ENCODE measurements at places on chromosomes 13 and 19.

- no peaks in the 10 kb centered on the region for H3K36me3 ChIP-seq
- no peaks in the 10 kb centered on the region for H3K4me1 ChIP-seq
- H3K27me3 ChIP-seq: no peaks in the 10 kb centered on the region
Observed at GRCh38 chr13:57511603-57512002, 119.9 kb upstream of the PCDH17 start.

DNA sequence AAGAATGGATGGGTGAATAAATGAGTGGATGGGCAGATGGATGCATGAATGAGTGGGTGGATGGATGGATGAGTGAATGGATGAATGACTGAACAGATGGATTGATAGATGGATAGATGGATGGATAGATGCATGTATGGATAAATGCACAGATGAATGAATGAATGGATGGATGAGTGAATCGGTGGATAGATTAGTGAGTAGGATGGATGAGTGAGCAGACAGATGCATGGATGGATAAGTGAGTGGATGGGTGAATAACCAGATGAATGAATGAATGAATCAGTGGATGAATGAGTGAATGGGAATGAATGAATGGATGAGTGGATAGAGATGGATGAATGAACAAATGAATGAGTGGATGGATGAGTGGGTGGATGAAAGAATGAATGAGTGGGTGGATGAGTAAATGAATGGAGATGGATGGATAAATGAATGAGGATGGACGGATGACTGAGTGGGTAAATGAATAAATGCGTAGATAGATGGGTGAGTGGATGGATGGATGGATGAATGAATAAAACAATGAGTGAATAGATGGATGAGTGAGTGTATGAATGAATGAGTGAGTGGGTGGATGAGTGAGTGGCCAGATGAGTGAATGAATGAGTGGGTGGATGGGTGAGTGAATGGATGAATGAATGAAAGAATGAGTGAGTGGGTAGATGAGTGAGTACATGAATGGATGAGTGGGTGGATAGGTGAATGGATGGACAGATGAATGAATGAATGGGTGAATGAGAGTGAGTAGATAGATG, 13.0 kb downstream of the GAS6 start:
- H3K36me3 ChIP-seq: peaks cover 6% of the 10 kb centered on the region
- H3K27ac ChIP-seq: no peak overlapping the region
- H3K4me3 ChIP-seq: no peak overlapping the region
- peaks cover 7% of the 10 kb centered on the region for H3K4me1 ChIP-seq

DNA sequence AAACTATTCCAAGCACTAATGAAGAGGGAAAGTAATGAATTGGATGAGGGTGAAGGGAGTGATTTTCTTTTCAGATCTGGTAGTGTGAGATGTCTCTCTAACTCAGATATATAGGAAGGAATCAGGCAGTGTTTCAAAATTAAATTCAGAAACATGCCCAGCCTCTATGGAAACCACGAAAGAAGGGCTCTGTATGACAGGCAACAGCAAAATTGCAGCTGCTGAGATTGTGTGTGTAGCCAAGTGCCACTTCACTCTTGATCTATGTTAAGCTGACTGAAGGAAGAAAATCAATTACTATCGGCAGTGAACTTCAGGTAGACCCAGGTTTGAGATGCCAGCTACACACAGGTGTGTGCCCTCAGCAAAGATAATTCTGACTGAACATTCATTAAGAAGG, 387.4 kb downstream of the PCDH9 start:
- H3K4me3 ChIP-seq: no peak overlapping the region
- H3K27ac ChIP-seq: no peak overlapping the region
- no peaks in the 10 kb centered on the region for H3K27me3 ChIP-seq
- no peak for DNase-seq

GRCh38 chr13:36088001-36088400, 43.2 kb downstream of the DCLK1 start:
- no peaks in the 10 kb centered on the region for H3K4me1 ChIP-seq
- no peaks in the 10 kb centered on the region for H3K27me3 ChIP-seq
- DNase-seq: no peak
- H3K36me3 ChIP-seq: no peaks in the 10 kb centered on the region
- no peak overlapping the region for H3K4me3 ChIP-seq

DNA sequence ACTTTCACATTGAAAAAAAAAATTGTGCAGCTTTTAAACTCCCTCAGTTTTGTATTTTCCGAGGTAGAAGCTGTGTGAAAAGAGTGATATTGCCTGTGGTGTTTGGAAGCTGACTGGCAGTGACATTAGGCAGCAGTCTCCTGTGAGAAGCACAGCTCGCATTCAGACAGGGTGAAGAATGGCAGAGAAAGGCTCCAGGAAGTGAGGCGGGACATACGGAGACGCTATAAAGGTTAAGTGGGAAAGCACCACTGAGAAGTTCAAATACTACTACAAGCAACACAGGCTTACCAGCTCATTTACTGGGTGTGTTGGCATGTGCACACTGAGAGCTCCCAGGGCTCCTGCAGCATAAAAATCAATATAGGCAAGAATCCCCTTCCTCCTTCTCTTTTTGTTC, 88.4 kb downstream of the RXFP2 start:
- H3K4me3 ChIP-seq: no peak overlapping the region
- no peaks in the 10 kb centered on the region for H3K36me3 ChIP-seq
- no peak for DNase-seq
- no peaks in the 10 kb centered on the region for H3K4me1 ChIP-seq
- H3K27ac ChIP-seq: no peak overlapping the region

GRCh38 chr13:113404723-113405471, 41.0 kb upstream of the GRTP1 start:
- DNase-seq: no peak
- H3K4me3 ChIP-seq: no peak overlapping the region
- H3K27me3 ChIP-seq: no peaks in the 10 kb centered on the region
- peaks cover 50% of the 10 kb centered on the region for H3K4me1 ChIP-seq

DNA sequence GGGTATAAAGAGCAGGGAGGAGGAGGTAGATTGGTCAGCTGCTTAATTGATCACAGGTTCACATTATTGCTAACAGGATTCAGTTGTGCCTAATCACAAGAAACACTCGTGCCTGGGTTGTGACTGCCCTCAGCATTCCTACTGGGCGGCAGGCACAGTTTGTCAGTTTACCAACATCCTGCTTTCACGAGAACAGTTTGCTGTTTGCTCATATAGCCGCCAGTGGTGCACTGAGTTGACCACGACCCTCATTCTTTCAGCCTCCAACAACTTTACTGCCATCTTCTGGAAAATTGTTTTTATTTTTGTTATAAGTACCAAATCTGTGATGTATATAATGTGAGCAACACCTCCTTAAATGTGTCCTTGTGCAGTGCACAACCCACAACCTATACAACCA, 16.2 kb upstream of the IFT88 start:
- H3K4me1 ChIP-seq: no peaks in the 10 kb centered on the region
- H3K36me3 ChIP-seq: no peaks in the 10 kb centered on the region
- H3K27ac ChIP-seq: no peak overlapping the region
- no peak overlapping the region for H3K4me3 ChIP-seq
- H3K27me3 ChIP-seq: no peaks in the 10 kb centered on the region

- no peak overlapping the region for H3K4me3 ChIP-seq
- no peaks in the 10 kb centered on the region for H3K36me3 ChIP-seq
- no peak for DNase-seq
- no peaks in the 10 kb centered on the region for H3K27me3 ChIP-seq
Observed at GRCh38 chr19:46023311-46023779, 492 bp upstream of the PGLYRP1 start.

GRCh38 chr19:35267818-35268535, 785 bp upstream of the USF2 start:
- peaks cover 18% of the 10 kb centered on the region for H3K4me1 ChIP-seq
- H3K36me3 ChIP-seq: peaks cover 41% of the 10 kb centered on the region
- peaks cover 3% of the 10 kb centered on the region for H3K27me3 ChIP-seq
- H3K27ac ChIP-seq: peak overlapping the region; percentile 43

GRCh38 chr19:49042177-49042576, 1.5 kb upstream of the CGB5 start:
- DNase-seq: peak; percentile 75
- peak overlapping the region; percentile 48 for H3K27ac ChIP-seq
- H3K4me3 ChIP-seq: no peak overlapping the region
- no peaks in the 10 kb centered on the region for H3K36me3 ChIP-seq
- H3K4me1 ChIP-seq: peaks cover 20% of the 10 kb centered on the region

DNA sequence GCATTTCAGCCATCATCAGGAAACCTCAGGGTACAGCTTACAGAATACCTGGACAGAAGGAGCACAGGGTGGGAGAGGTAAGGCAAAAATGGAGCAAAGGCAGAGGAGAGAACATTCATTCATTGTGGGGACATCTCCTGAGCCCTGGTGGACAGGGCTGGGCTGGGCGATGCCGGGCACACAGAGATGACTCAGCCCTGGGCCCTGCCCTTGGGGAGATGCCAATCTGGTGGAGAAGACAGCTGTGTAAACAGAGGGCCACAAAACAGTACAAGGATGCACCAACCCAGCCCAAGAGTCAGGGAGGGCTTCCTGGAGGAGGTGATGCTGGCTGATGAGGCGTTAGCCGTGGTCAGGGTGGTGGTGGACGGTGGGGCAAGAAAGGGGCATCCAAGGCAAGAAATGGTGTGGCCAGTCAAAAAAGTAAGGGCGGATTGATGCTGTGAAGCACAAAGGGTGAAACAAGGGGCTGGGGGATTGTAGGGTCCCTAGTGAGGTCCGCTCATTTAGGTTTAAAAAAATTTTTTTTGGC, 3.6 kb upstream of the HAS1 start:
- no peak overlapping the region for H3K4me3 ChIP-seq
- H3K4me1 ChIP-seq: no peaks in the 10 kb centered on the region
- no peaks in the 10 kb centered on the region for H3K36me3 ChIP-seq
- no peak overlapping the region for H3K27ac ChIP-seq
- DNase-seq: no peak

- no peaks in the 10 kb centered on the region for H3K36me3 ChIP-seq
- DNase-seq: no peak
- H3K27ac ChIP-seq: no peak overlapping the region
- H3K27me3 ChIP-seq: peaks cover 8% of the 10 kb centered on the region
Observed at GRCh38 chr19:17286752-17287151, 5.1 kb downstream of the ANKLE1 start.

DNA sequence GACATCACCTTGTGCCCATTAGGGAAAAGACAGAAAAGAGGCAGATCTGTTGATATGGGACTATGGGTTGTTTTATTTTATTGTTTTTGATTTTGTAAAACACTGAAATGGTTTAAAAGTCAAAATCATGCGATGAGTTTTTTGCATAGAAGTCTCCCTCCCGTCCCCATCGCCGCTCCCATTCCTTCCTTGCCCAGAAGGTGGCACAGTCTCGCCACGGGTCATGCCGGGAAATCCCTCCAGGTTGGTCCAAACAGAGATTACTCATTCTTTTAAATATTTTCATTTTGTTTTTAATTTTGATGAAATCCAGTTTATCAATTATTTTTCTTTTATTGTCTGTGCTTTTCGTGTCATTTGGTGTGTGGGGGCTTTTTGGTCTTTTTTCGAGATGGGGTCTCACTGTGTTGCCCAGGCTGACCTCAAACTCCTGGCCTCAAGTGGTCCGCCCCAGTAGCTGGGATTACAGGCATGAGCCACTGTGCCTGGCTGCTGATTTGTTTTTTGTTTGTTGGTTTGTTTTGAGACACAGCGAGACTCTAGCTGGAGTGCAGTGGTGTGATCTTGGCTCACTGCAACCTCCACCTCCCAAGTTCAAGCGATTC, 9.2 kb downstream of the PGPEP1 start:
- H3K36me3 ChIP-seq: no peaks in the 10 kb centered on the region
- no peaks in the 10 kb centered on the region for H3K27me3 ChIP-seq
- peak; percentile 69 for DNase-seq
- no peak overlapping the region for H3K27ac ChIP-seq
- H3K4me1 ChIP-seq: no peaks in the 10 kb centered on the region
